Liver (tissue), 10 donors: ENCODE measurements at places on chromosomes 7 and 10. TPM values are rescaled to one million over a fixed set of nuclear protein-coding genes. Genes with fewer than 3 reads are reported as not detected.

The SMO gene
- total RNA-seq = 16.3 TPM

GRCh38 chr10:102507521-102507920, 3.7 kb downstream of the SUFU start:
- no peak for DNase-seq

The TWNK gene
- 4.8 TPM for total RNA-seq

The MMP21 gene
- total RNA-seq = 0.17 TPM

DNA sequence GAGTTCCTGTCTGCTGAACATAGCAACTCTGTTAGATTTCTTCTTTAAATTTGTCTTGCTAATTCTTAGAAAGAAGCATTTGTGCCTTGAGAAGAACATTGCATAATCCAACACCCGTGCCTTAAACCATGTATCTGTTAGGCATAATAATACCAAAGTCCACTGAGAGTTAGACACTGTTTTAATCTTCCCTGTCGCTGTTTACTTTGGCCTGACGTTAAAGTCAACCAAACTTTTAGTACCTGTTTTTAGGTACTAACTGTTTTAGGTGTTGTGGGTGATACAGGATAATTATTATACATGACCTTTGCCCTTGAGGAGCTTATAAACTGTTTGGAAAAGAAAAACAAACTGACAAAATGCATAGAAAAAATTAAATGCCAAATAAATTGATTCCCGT, 43.6 kb downstream of the KLHDC10 start:
- no peak for DNase-seq

DNA sequence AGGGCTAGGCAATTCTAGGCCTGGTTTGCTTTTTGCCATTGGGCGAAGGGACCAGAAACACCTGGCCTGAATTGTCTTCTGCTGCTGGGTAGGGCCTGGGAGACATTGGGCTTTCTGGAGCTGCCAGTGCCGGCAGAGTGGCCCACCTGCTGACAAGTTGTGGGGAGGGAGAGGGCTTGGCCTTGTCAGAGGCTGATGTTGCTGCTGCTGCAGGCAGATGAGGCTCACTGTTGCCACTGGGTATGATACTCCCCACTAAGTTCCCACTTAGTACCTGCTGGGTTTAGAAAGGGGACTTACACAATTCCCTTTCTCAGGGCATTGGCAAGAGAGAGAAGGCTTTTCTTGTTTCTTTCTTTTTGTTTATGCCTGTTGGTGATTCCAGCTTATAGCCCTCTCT, 289.6 kb upstream of the NPVF start:
- DNase-seq = no peak

The H2BK1 gene
- not detected for total RNA-seq

The ECHS1 gene
- total RNA-seq = 41.5 TPM

GRCh38 chr10:131453721-131454634, 142.5 kb upstream of the TCERG1L start:
- DNase-seq = peak; percentile 83
